Esophagus squamous epithelium (tissue), 5 donors: ENCODE measurements at places on chromosomes 6 and 20.

- no peak for DNase-seq
Observed at GRCh38 chr6:134115715-134116074, 63.3 kb upstream of the SLC2A12 start.

DNA sequence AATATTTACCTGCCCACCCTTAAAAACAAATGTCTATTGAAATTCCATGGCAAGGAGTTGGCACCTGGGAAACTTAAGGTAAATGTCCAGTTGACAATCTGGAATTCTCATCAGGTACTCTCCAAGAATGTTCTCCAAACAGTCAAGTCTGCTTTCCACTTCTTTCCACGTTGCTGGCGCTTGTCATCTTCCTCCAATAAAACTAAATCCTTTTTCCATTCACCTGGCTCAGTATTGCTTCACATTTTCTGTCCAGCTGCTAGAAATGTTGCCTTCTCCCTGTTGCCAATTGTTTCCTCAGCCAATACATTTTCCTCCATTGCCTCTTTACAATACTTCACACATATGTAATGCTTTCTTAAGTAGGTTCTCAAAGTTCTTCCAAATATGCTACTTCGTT is 1288.1 kb upstream of the MAP3K7 start:
- DNase-seq, result no peak

DNA sequence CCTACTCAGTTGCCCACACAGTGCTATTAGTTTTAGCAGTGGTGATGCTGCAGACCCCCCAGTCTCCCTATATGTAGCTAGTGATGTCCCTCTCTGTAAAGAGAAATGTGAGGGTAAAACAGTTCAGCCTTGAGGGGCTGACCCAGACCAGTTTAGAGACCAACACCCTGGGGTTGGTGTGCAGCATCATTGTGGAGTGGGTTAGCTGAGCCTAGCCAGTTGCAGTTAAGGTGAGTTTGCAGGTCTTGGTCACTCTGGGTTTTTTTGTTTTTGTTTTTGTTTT is 401 bp upstream of the B3GALT4 start:
- DNase-seq, result no peak

DNA sequence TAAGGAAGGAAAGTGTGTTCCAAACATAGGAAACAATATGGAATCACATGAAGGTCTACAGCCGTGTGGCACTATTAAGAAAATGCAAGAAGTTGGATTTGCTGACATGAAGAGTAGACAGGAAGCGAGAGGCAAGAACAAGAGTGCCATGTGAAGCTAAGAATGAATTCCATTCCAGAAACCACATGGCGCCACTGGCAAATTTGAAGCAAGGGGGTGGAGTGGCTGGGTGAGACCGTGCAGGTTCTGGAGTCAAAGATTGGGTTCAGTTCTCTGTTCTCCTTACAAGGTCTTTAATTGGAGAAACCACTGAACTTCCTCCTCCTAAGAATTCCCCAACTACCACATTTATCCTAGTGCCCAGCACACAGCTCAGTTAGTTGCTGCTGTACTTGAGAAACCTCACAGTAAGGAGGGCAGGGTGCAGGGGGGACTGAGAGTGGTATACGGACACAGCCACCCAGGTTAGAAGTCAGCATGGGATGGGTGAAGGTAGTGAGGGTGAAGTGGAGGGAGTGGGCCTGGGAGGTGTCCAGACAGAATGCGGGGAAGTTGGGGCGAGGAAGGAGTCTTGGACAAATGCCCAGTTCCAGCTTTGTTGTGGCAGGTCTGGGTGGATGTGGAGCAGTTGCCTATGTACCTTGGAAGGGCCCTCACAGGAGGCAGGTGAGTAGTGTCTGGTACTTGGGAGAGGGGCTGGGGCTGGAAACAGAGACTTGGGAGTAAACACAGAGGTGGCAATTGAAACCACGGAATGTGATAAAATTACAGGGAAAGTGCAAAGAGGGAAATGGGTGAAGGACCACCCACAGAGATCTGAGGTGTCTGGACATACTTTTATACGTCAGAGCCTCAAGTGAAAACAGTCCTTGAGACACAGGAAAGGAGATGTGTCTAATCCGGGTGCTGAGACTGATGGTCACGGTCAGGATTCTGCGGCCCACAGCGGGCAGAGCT is 14.3 kb downstream of the LYRM4 start:
- DNase-seq, result no peak

GRCh38 chr20:62345681-62346370 is 21.3 kb downstream of the LAMA5 start:
- DNase-seq, result no peak

DNA sequence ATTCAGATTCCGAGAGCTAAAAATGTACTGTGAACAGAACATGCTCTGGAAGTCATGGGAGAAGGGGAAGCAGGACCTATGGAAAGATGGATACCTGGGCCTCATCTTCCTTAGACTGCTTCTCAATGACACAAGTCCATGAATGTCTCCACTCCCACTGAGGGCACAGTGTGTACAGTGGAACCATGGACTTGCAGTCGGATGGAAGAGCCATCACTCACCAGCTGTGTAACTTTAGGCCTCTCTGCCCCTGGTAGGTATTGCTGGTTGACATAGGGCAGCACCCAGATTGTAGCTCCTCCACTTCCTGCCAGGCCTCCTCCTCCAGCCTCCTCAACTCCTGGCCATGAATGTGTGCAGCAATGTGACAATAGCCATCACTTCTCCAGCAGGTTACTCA is 52.5 kb downstream of the MAFB start:
- no peak for DNase-seq

DNA sequence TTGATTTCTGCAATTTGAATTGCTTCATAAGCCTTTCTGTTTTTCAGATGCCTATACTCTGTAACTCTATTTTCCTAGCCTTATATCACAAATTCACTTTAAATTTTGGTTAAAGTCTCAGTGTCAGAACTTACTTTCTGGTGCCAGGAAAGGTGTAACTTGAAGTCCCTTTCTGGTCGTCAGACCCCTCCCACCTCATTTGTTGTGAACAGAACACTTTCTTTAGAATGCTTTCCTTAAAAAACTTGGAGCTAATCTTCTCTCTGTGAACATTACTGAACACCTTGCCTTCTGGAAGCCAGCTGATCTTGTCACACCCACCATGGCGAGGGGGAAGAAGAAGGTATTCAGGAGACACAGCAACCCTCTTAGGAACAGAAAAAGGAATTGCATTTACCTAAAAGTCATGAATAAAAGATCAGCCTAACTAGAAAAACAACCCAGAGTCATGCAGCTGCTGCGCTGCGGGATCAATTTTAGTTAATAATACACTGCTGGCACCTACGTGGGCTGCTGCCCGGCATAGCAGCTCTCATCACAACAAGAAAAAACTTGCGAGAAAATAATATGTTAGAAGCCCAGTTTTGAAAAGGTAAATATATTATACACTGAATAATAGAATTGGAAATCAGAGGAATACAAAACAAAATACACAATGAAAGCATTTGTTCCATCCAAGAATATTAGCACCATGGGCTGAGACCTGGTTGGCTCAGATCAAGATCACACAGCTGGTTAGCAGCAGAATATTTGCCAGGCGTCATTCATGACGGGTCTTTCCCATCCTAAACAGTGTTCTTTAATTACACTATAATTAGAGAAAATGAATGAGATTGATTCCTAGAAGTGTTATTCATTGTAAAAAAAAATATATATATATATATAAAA is 5.8 kb upstream of the FAM217A start:
- no peak for DNase-seq

DNA sequence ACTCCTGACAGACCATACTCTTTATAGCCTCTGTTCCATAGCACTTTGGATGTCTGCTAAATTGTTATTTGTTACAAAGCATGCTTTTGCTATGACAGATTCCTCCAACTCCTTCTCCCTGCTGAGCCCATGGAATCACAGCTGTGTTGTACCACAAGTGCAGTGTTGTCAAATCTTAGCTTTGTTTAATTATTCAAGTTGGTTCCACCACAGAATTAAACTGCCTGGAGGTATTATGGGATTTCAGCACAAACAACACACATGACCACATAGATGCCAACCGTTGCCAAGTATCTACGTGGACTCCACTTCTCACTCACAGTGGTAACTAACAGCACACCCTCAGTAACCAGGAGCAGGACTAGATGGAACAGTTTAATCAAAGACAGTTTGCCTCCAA is 32.7 kb upstream of the MARCKS start:
- DNase-seq, result no peak
